Spleen (tissue), 13 donors: ENCODE measurements at places on chromosomes 11 and 22.

DNA sequence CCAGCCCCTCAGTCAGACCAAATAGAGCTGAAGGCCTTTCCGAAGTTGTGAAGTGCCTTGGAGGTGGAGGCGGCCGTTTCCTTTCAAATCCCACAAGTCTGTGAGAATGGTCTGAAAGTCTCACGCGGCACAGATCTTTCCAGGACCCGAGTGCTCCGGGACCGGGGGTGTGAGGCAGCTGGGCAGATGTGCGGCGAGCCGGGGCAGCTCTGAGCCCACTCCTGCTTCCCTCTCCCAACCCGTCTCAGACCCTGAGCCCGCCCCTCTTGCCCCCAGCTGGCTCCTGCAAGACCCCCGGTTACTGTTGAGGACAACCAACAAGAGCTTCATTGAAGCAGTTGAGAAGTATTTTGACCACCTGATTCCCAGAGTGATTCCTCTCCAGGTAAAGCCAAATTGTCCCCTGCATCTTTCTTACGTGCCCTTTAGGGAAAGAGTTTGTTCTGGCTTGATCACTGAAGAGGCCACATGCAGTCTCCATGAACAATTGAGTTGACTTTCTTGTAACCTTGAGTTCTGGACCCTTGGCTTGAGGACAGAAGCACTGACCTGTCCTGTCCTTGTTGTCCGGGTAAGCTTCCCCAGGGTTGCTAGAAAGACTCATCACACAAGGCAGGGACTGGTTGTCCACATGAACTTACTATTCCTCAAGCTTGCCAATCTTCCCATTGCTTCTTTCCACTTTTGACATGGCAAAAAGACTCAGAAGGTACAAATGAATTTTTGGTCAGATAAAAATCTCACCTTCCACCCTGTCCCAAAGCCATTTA is 7.5 kb downstream of the GLB1L3 start:
- no peak for DNase-seq

GRCh38 chr11:134144744-134145143 is 75.9 kb downstream of the JAM3 start:
- no peak for DNase-seq

- no peak for DNase-seq
Measured at GRCh38 chr11:103800406-103801114, 235.9 kb upstream of the DDI1 start.

DNA sequence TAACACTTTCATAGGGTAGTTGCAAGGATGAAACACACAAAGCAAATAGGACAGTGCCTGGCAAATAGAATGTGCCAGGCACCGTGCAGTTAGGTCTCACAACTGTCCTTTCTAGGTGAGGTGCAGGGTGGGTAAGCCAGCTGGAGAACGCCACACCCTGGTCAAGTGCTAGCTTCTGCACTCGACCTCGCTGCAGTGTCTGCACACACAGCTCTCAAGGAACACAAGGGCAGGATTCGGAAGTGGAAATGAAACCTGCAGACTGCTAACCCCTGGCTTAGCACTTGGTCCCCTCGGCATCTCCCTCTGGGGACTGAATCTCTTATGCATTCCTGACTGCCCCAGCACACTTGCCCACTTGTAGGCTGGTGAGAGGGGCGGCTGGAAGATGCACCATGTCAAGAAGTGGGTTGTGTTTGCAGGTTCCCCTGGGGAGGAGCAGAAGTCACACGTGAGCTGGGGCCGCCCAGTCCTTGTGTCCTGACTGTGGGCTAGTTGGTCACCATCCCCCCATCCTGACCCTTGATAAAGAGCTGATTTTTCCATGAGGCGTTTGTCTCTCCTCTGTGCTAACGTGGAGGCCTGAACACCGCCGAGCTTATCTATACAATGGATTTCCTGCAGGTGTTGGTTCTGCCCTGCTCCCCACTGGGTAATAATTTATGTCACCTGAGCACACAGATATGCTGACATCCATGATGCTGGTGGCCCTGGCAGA is 89.0 kb downstream of the MICAL2 start:
- no peak for DNase-seq

- DNase-seq: no peak
Measured at GRCh38 chr11:124768914-124769313, 6.8 kb upstream of the ESAM start.

GRCh38 chr11:35844579-35844978 is 99.3 kb upstream of the LDLRAD3 start:
- DNase-seq: no peak

DNA sequence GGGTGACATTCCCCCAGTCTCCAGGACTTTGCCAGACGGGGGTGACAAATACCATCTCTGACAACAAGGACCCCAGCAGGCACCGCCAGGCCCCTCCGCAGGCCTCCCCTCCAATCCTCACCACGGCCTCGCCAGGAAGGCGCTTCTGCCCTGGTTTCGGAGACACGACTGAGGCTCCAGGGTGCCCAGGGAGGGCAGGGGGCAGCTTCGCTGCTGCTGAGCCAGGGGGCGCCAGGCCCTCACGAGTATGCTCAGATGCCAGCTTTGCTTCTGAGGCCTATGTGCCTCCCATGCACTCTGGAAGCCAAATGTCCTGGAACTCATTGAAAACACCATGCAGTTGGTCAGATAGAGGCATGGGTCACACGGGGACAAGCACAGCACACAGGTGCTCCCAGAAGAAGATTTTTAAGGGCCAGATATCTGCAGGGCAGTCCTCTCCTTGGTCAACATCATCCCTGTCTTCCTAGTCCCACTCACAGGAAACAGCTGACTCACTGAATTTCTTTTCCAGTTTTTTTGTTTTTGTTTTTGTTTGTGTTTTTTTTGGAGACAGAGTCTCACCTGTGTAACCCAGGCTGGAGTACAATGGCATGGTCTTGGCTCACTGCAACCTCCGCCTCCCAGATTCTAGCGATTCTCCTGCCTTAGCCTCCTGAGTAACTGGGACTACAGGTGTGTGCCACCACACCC is 19.9 kb downstream of the BID start:
- peak; percentile 82 for DNase-seq
